Neuronal stem cell (in vitro differentiated cells): ENCODE measurements at places on chromosomes 7 and 10.

- H3K36me3 ChIP-seq = peaks cover 26% of the 10 kb centered on the region
- no peaks in the 10 kb centered on the region for H3K27me3 ChIP-seq
- no peak overlapping the region for H3K27ac ChIP-seq
- no peak overlapping the region for H3K4me3 ChIP-seq
- DNase-seq = no peak
Observed at GRCh38 chr7:47344171-47344955, 237.5 kb downstream of the TNS3 start.

DNA sequence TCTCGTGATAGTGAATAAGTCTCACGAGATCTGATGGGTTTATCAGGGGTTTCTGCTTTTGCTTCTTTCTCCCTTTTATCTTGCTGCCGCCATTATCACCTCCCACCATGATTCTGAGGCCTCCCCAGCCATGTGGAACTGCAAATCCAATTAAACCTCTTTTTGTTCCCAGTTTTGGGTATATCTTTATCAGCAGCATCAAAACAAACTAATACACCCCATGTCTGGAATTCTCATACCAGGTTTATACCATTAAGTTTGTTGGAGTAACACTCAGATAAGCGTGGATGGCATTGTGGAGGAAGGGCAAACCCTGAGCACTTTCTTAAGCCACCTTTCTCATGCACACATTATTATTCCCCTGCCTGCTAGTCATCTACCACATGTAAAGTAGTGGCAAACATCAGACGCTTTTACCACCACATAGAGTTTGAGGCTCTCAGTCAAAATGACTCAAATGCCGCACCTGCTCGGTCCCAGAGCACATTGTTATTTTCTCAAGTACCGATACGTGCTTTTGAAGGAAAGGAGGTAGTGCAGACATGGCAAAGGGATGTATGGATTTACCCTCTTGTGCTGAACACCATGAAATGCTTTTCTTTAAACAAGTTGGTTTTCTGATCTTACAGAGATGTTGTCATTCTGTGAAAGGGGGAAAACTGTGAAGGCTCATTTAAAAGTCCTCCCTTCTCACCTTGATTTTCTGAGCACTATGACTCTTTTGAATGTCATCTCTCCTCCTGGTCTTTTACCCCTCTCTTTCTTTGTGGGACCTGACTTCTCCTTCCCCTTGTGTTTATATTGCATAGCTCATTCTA lies 429.7 kb downstream of the EXOC4 start:
- H3K4me3 ChIP-seq = no peak overlapping the region
- H3K27me3 ChIP-seq = no peaks in the 10 kb centered on the region
- H3K4me1 ChIP-seq = peaks cover 5% of the 10 kb centered on the region
- H3K36me3 ChIP-seq = no peaks in the 10 kb centered on the region
- H3K27ac ChIP-seq = no peak overlapping the region

DNA sequence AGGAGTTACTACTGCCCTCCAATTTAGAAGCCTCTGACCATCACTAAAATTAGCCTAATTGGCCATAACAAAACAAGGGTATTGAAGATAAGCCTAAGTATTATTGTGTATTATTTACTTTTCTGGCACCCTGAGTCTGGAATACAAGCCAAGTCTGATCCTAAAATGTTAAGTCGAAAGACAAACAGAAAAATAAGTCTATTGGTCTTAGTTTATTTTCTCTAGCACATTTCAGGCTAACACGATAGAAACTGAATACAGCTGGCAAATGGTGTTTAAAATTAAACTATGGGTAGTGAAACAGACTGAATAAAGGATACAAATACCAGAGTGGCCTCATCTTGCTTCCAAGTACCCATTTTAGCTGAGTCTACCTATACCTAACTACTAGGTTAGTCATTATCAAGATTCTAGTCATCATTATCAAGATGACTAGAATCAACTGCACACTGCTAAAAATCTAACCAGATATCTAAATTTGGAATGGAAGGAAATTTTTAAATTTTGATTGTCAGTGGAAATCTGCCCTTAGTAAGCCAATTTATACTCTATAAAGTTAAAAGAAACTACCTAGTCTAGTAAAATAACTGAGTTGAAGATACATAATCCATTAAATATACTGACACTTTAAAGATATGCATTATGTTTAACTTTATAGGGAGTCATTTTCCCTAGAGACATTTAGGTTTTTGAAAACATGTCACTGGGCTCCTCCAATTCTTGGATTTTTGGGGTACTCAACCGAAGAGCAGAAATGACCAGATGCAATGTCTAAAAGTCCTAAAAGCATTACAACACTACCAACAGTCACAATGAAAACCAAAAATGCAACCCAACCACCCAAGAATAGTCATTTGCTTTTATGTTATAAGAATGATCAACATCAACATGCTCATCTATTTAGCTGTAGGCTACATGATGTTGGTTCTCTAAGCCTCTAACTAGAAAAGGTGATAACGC lies 80.9 kb downstream of the NT5C2 start:
- H3K4me3 ChIP-seq = no peak overlapping the region
- no peaks in the 10 kb centered on the region for H3K36me3 ChIP-seq
- no peak for DNase-seq
- H3K27ac ChIP-seq = no peak overlapping the region
- peaks cover 1% of the 10 kb centered on the region for H3K4me1 ChIP-seq

GRCh38 chr10:74623786-74624185 lies 202.6 kb upstream of the KAT6B start:
- no peak overlapping the region for H3K4me3 ChIP-seq
- H3K4me1 ChIP-seq = no peaks in the 10 kb centered on the region
- DNase-seq = no peak

DNA sequence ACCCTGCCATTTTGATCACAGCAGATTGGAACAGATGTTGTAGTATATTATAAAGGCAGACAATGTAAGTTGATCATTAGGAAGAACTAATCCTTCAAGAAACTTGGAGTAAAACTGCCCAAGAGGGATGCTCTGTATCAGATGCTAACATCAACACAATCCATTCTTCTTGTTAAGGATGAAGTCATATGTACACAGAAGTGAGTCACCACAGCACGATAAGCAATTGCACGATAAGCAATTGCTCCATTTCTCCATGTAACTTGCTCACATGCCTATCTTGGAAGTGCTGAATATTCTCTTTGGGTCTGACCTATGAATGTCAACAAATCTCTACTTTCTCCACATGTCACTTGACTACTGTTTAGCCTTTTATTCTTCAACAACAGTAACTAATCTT lies 41.5 kb upstream of the DMTF1 start:
- H3K4me3 ChIP-seq = no peak overlapping the region
- no peaks in the 10 kb centered on the region for H3K27me3 ChIP-seq
- DNase-seq = no peak
- H3K4me1 ChIP-seq = no peaks in the 10 kb centered on the region
- no peaks in the 10 kb centered on the region for H3K36me3 ChIP-seq

DNA sequence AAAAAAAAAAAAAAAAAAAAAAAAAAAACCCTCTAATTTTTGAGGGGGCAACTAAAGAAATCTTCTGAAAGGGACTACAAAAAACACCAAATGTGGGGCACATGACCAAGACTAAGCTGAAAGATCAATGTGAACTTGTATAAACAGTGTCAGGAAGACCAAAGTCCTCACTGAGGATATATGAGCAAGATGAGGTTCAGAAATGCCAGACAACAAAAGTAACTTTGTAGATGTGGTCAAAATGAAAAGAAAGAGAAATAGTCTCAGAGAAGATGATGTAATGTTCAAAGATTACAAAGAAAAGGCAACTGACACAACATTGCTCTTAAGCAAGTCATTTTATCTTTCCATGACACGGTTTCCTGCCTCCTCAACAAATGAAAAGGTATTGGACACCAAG lies 48.7 kb upstream of the PTPRZ1 start:
- H3K36me3 ChIP-seq = no peaks in the 10 kb centered on the region
- DNase-seq = no peak
- H3K27ac ChIP-seq = no peak overlapping the region

- no peaks in the 10 kb centered on the region for H3K36me3 ChIP-seq
- H3K4me3 ChIP-seq = no peak overlapping the region
- peaks cover 5% of the 10 kb centered on the region for H3K4me1 ChIP-seq
- no peaks in the 10 kb centered on the region for H3K27me3 ChIP-seq
Observed at GRCh38 chr7:132318352-132319318, 257.6 kb downstream of the PLXNA4 start.

DNA sequence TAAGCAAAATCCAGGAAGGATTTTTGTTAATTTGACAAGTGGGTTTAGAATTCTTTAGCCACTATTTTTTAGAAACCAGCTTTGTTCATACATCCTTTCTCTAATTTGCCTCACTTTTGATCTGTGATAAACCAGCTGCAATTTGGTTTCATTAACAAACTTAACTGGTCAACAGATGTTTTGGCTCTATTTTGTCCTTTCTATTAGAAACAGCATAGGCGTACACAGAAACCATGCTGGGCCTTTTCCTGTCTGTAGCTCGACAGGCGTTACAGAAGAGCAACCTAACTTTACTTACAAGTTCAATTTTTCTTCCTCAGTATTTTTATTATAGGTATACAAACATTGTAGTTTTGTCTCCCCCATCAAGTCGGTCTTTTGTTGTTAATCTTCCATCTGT lies 28.2 kb downstream of the KAT6B start:
- no peaks in the 10 kb centered on the region for H3K27me3 ChIP-seq
- no peak for DNase-seq
- peaks cover 7% of the 10 kb centered on the region for H3K4me1 ChIP-seq
- no peaks in the 10 kb centered on the region for H3K36me3 ChIP-seq
- H3K27ac ChIP-seq = no peak overlapping the region
- no peak overlapping the region for H3K4me3 ChIP-seq

GRCh38 chr7:149409895-149410294 lies 51.0 kb downstream of the ZNF777 start:
- H3K4me1 ChIP-seq = no peaks in the 10 kb centered on the region
- no peaks in the 10 kb centered on the region for H3K36me3 ChIP-seq
- DNase-seq = no peak
- H3K4me3 ChIP-seq = no peak overlapping the region
- no peak overlapping the region for H3K27ac ChIP-seq
- H3K27me3 ChIP-seq = no peaks in the 10 kb centered on the region

DNA sequence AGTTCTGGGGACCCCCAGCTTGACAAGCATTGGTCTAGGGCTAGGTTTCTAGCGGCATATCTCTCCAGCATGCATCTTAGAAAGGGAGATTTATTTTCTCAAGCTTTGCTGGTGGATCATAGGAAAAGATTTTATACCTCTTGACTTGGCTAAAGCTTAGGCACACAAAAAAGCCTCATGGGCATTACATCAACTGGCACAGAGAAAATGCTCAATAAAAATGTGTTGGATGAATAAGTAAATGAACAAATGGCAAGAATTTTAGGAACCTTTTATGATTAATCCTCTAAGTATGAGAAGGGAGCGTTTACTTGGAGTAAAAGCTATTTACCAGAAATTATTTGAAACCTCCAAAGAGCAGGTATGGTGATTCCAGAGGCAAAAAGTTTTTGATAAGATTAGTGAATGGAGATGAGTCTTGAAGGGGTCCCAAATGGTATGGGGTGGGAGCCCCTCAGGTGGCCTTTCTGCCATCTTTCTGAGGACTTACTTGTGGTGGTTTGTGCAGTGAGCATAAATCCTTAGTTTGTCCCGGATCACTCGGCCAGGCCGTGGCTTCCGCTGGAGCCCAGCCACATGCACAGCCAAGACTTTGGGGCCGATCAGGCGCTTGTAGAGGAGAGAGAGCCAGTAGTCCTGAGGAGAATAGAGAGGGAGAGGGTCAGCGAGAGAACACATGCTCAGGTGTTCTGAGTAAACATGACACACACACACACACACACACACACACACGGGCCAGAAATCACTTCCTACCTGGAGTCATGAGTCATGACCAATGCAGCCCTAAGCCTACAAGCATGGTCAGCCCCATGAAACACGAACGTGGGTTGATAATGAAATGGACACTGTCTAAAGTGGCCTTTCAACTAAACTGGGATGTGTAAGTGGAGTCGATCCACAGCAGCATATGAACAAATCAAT lies 43.1 kb upstream of the HPS1 start:
- no peaks in the 10 kb centered on the region for H3K36me3 ChIP-seq
- no peak overlapping the region for H3K4me3 ChIP-seq
- peaks cover 2% of the 10 kb centered on the region for H3K4me1 ChIP-seq
- H3K27ac ChIP-seq = no peak overlapping the region
- DNase-seq = no peak

GRCh38 chr7:44764665-44765578 lies 16.3 kb downstream of the ZMIZ2 start:
- H3K27me3 ChIP-seq = no peaks in the 10 kb centered on the region
- no peak overlapping the region for H3K27ac ChIP-seq
- no peak overlapping the region for H3K4me3 ChIP-seq
- DNase-seq = no peak
- peaks cover 16% of the 10 kb centered on the region for H3K4me1 ChIP-seq

DNA sequence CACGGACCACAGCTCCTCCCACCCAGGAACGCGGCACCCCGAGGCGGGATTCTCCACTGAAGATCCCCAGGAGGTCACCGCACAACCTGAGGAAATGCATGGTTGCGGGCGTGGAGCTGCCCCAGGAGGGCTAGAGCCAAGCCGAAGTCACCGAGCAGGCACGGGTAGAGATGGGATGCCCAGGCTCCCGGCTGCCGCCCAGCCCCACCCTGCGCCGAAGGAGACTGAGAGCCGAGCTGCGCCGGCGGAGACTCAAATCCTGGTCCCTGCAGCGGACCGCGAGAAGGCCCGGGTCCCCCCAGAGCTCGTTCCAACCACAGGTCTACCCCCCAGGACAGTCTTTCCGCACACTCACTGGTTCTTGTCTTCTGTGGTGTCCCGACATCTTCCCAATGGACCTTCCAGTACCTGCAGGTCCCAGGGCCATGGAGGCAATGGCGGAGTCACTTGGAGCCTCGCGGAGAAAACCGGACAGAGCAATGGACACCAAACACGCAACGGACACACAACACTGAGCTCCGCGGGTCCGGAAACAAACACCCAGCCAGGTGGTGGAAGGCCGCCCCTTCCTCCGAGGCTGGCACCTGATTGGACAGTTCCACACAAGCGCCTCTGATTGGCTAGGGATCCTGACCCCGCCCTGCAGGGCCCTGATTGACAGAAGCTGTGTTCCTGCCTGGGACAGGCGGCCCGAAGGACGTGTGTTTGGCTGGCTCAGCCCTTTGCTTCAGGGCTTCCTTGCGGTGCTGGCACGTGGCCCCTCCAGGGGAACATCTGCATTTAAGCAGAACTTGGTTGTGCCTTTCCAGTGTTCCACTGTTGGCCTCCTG lies 331.9 kb upstream of the NUPR2 start:
- DNase-seq = no peak
- H3K27ac ChIP-seq = no peak overlapping the region
- no peak overlapping the region for H3K4me3 ChIP-seq
- H3K36me3 ChIP-seq = no peaks in the 10 kb centered on the region
- H3K4me1 ChIP-seq = no peaks in the 10 kb centered on the region
- no peaks in the 10 kb centered on the region for H3K27me3 ChIP-seq

GRCh38 chr10:72736828-72737220 lies 44.9 kb downstream of the MCU start:
- no peaks in the 10 kb centered on the region for H3K36me3 ChIP-seq
- H3K27ac ChIP-seq = no peak overlapping the region
- H3K27me3 ChIP-seq = no peaks in the 10 kb centered on the region
- H3K4me3 ChIP-seq = no peak overlapping the region
- DNase-seq = no peak
